ENCODE measurements at places on chromosomes 3 and 15.
A peak's percentile ranks its signal among the peaks of the same experiment; 100 is the strongest.

- DNase-seq = peak; percentile 37
Measured at GRCh38 chr15:80404057-80404760, at the start of gene ARNT2. Gene ARNT2, plus strand, starts transcription at chr15:80404382. Its CDS starts 134 bp downstream, at chr15:80404516.

DNA sequence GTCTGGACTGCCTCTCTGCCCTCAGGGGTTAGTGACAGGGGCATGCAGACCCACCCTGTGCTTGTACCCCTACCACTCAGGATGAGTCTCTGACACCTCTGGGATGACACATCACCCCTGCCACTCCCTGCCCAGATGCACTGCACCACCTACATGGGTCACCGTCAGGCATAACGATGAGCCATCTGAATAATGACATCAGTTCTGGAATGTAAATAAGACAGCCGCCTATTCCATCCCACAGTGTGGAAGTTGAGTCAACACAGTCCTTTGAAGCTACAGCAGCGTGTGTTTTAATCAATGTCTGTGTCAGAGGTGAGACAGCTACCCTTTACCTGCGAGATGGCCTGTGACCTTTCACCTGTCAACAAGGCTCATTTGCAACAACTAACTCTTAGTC, 268.7 kb upstream of the ARRDC4 start:
- no peak for DNase-seq

- no peak for DNase-seq
Measured at GRCh38 chr3:178532476-178532875, 3.8 kb upstream of the KCNMB2 start.

DNA sequence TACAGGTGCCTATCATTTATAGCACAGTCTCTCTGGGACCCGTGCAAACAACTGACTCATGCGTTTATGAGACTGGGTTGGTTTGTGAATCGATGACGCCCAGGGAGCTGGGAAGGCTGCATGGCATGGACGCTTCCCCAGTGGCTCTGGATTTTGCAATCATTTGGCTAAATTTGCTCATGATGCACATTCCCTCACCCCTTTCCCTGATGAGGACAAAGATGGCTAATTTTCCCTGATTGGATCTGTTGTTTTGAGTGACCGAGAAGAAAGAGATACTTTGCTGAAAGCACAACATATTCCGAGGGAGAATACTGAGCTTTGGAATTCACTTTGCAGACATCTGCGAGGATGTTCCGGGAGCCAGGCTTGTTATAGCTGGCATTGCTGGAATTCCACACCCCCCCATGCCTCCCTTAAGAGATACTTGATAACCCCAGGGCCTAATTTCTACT, 51.1 kb downstream of the CGNL1 start:
- no peak for DNase-seq

DNA sequence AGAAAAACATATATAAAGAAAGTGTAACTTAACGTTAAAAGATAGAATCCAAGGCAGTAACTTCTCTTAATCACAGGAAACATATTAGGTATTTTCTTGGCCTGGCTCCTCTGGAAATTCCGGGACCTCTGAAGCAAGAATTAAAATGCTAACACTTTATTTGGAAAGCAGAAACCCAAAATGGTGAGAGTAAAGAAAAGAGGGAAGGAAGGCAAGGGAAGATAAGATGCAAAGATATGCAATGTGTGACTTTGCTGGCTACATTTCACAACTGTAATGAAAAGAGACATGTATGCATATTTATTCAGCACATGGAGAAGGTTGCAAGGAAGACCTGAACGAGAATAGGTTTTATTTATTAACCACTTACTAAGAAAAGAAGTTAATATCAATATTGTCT, 372.5 kb downstream of the TBL1XR1 start:
- no peak for DNase-seq

- DNase-seq = no peak
Measured at GRCh38 chr15:73386886-73387506, 18.2 kb upstream of the HCN4 start.

DNA sequence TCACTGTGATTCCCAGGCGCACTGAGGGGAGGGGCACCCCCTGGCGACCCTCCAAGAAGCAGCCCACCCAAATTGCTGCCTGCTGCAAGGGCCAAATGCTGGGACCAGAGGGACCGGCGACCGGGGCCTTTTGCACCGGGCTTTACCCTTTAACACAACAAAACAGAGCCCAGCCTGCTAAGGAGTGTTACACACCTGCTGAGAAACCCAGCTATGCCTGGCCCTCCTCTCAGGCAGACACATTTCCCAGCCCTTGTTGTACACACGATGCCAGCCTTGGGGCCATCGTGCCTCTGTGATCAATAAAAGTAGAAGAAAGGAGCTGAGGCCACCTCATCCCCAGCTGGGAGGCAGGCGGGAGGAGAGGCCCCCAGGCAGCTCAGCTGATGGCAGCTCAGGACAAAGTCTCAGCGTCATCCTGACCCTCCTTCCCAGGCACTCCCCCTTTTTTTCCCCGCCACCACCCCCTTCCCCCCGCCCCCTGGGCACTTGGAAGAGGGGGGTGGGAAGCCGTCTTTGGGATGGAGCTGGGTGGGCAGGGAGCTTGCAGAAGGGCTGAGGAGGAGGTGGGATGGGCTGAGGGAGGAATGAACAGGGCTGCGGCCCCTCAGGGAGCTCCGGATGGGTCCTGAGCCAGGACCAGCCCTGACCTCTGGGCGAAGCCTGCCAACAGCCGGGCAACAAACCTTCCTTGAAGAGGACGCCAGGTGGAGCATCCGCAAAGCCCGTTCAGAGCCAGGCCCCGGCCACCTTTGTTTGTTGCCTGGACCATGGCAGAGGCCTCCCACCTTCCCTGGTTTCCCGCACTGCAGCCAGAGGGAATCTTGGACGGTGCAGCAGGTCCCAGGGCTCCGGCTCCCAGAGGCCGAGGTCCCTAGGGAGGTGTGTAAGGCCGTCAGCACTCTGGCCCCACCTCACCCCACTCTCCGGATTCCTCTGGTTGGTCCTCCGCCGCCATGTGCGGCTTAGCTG, 45.9 kb upstream of the SEC61A1 start:
- peak; percentile 9 for DNase-seq

- no peak for DNase-seq
Measured at GRCh38 chr3:111077369-111077768, 5.8 kb downstream of the NECTIN3 start.

GRCh38 chr15:73681063-73681462, 3.1 kb upstream of the CD276 start:
- DNase-seq = no peak

DNA sequence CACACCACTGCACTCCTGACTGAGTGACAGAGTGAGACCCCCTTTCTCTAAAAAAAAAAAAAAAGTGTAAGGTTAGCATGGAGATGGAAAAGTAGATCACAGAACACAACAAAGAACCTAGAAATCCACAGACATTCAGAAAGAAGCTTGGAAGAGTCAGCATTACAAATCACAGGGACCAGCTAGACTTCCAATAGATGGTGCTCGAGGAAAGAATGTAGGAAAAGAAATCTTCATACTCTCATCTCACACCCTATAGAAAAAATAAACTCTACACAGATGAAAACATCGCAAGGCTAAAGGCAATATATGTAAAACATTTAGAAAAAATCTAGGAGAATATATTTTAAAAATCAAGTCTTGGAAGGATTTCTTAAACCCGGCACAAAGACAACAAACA, 94.5 kb upstream of the ABHD17C start:
- no peak for DNase-seq

GRCh38 chr15:85479071-85479647, 98.8 kb downstream of the AKAP13 start:
- DNase-seq = peak; percentile 59

DNA sequence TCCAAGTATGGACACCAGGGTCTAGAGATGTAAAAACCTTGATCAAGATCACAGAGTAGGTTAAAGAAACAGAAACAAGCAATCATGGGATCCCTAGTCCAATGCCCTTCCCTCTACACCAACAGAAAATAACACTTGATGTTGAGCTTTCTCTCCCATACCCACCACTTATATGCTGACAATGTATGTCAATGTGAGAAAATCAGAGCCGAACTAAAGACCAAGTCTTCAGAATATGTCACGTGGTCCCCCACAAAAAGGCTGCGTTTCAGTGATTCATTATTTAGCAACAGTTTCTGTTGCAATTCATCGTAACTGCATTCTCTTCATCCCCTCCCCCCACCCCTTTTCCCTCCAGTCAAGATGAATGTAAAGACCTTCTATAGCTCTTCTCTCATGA, 278.9 kb upstream of the STT3B start:
- no peak for DNase-seq

GRCh38 chr15:99546441-99547100, 19.2 kb upstream of the MEF2A start:
- no peak for DNase-seq

DNA sequence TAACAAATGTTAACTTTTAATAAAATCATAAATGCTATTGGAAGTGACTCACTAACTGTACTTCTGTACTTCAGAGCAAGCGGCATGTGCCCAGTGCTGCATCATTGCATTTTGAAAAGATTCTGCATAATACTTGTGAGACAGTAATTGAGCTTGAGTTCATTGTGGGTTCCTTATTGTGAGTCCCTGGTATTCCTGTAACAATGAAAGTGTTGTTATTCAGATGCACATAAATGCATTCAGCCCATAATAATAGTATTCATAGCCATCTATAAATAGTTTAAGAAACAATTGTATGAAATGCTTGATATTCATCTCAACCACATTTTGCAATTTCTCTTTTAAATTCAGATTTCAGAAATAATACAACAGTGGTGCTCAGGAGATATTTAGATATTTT, 976.4 kb downstream of the CADM2 start:
- DNase-seq = no peak

DNA sequence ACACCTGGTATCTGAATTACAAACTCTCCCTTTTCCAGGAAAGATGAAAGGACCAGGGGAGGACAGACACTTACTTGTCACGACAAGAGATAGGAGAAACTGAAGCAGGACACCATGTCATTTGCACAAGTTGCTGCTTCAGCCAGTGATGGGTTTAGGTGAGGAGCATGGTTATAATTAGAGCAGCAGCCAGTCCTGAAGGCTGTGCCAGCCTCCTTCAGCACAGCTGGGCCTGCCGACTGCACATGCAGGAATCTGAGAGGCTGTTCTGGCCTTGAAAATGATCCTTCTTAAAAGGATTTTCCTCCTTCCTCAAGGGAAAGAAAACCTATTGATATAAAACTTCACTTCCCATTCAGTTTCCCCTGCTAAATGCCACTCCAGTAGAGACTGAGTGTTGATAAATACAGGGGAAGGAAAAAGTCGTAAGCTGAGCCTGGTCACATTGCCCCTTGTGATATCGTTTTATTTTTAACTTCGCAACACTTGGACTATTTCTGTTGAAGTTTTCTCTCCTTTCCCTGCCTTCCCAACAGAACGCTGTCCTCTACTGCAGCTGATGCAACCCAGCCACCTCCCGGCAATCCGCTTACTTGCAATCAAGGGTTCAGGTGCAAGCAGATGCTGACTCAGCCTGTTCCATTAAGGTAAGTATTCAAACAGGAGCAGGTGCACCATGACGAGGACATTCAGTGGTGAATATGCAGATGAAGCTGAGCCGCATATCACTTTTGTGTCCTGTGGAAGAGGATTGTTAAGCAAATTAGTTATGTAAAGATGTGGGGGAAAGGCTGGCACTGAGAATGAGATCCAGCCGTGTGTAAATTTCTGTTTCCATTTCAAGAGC, at the start of gene FBXO40:
Gene FBXO40 (plus strand): TSS at position 524 of the 847 bp plus-strand sequence. CDS start 27,197 bp downstream, outside the sequence.
- peak; percentile 56 for DNase-seq

GRCh38 chr3:146543461-146544001, 876 bp downstream of the PLSCR1 start:
- no peak for DNase-seq

DNA sequence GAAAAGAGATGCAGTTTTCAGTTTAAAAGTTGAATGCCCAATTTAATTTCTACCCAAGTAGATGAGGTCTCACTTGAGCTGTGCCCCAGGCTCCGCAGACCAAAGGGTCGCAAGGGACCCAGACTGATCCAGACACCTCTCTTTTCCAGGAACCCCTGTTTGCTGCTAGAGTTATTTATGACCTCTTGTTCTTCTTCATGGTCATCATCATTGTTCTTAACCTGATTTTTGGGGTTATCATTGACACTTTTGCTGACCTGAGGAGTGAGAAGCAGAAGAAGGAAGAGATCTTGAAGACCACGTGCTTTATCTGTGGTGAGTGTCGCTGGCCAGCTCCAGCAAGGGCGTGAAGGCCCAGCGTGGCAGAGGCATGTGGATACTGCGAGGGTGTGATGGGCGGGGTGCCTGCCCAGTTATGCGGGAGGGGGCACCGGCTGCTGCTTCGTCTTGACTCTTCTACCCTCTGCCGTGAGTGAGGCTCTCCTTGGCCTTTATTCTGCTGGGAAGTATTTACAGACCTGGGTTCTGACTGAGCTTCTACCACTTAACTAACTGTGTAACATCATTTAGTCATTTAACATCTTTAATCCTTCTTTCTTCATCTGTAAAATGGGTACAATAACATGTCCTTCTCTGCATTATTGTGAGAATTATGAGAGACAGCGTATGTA, 164.2 kb upstream of the BHLHE40 start:
- DNase-seq = no peak

- no peak for DNase-seq
Measured at GRCh38 chr3:172520301-172520831, 2.9 kb downstream of the TNFSF10 start.

DNA sequence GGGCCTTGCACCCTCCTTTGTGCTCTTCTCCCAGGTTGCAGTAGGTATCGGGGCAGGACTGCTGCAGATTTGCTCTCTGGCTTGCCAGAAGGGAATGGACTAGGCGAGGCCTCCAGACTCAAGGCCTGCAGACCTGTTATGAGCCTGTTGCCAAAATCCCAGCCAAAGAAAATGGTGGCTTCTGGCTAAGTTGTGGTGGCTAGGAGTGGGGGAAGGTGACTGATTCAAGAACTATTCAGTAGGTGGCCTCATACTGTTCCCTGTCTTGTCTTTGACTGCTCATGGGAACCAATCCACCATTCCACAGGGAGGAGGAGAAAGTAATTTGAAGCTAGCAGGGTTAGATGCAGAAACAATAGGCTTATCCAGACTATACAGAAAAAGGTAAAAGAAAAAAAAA, 380.4 kb upstream of the PROK2 start:
- no peak for DNase-seq

DNA sequence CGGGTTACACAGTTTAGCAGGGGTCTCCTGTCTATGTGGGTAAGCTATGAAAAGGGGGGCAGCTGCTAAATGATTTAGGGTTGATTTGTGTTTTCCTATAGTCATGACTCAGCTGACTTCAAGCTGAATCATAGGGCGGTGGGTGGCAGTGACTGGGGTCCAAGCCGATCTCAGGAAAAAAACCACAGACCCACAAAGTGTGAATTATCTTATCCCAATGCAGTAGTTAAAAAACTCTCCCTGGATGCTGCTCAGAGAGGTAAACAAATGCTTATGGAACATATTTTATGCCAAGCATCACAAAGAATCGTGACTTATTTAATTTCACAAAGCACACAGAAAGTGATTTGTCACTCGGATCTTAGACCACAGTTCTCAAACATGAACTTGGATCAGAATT, 18.4 kb upstream of the TOPAZ1 start:
- DNase-seq = no peak

- DNase-seq = peak; percentile 16
Measured at GRCh38 chr15:64152507-64153387, 1.2 kb downstream of the SNX22 start.

GRCh38 chr3:27340534-27340933, 28.6 kb downstream of the NEK10 start:
- DNase-seq = no peak

GRCh38 chr15:62561059-62561519, 396.0 kb upstream of the C2CD4B start:
- DNase-seq = no peak

- no peak for DNase-seq
Measured at GRCh38 chr3:104933972-104934371, 432.7 kb upstream of the ALCAM start.

GRCh38 chr3:55583475-55583874, 96.4 kb upstream of the WNT5A start:
- DNase-seq = no peak

Measured in NCI-H345 (cell line).